T-helper 2 cell treated with Interferon-gamma antibody and Interleukin-4, amounts not matched to agents 100 ng/mL and 5 ng/mL, for 36 hours (primary cell): ENCODE measurements at places on chromosomes 7 and 10. TPM values are rescaled to one million over a fixed set of nuclear protein-coding genes. Genes with fewer than 3 reads are reported as not detected.

OR9A2 gene
- not detected in 2 replicates for total RNA-seq

MOGAT3 gene
- total RNA-seq: not detected in 2 replicates

GBX1 gene
- total RNA-seq: not detected in 2 replicates

ASB15 gene
- total RNA-seq: not detected in 2 replicates

TRIM24 gene
- total RNA-seq: 23.4 and 23.6 TPM in 2 replicates

EMX2 gene
- total RNA-seq: not detected in 2 replicates

BNIP3 gene
- total RNA-seq: 39.9 and 41.0 TPM in 2 replicates

CPA5 gene
- 1.0 and 1.7 TPM in 2 replicates for total RNA-seq

MSMB gene
- not detected in 2 replicates for total RNA-seq

STAG3 gene
- total RNA-seq: 19.2 and 21.7 TPM in 2 replicates

ZNF503 gene
- total RNA-seq: 0.07 and 0.18 TPM in 2 replicates

TMEM176A gene
- not detected in 2 replicates for total RNA-seq

ACTR3C gene
- total RNA-seq: 11.0 and 11.7 TPM in 2 replicates

PDCD11 gene
- total RNA-seq: 56.0 and 60.1 TPM in 2 replicates

IPMK gene
- total RNA-seq: 4.3 and 4.4 TPM in 2 replicates

SLC18A3 gene
- not detected in 2 replicates for total RNA-seq

NPC1L1 gene
- not detected in 2 replicates for total RNA-seq

HOXA5 gene
- not detected in 2 replicates for total RNA-seq

PAXIP1 gene
- 34.5 and 36.9 TPM in 2 replicates for total RNA-seq

TNS3 gene
- 0.20 TPM in 2 replicates for total RNA-seq

CASTOR2 gene
- total RNA-seq: 3.7 TPM in 2 replicates

COL26A1 gene
- total RNA-seq: not detected in 2 replicates

ABCA13 gene
- 0.02 TPM in 1 of 2 replicates, not detected in the other for total RNA-seq

CALCR gene
- not detected in 2 replicates for total RNA-seq

ABCB8 gene
- total RNA-seq: 60.9 and 61.6 TPM in 2 replicates

ITPRID1 gene
- total RNA-seq: not detected in 2 replicates

NKX1-2 gene
- total RNA-seq: not detected in 2 replicates

CRHR2 gene
- total RNA-seq: not detected in 2 replicates

LIPK gene
- not detected in 2 replicates for total RNA-seq

WIPF3 gene
- not detected in 2 replicates for total RNA-seq

DNAJC12 gene
- 3.7 and 4.0 TPM in 2 replicates for total RNA-seq

FAM241B gene
- 4.5 and 4.8 TPM in 2 replicates for total RNA-seq

WNT8B gene
- total RNA-seq: 0.27 and 0.41 TPM in 2 replicates

COL28A1 gene
- total RNA-seq: not detected in 2 replicates

UPK3B gene
- total RNA-seq: 1.1 and 1.2 TPM in 2 replicates

NFKB2 gene
- 111 and 112 TPM in 2 replicates for total RNA-seq

TCF7L2 gene
- total RNA-seq: 0.30 and 0.39 TPM in 2 replicates

PLA2G12B gene
- not detected in 2 replicates for total RNA-seq

CLDN15 gene
- 21.8 and 23.1 TPM in 2 replicates for total RNA-seq

HHEX gene
- total RNA-seq: 0.11 TPM in 1 of 2 replicates, not detected in the other

CBX3 gene
- 223 TPM in 2 replicates for total RNA-seq

ENTPD1 gene
- total RNA-seq: 16.8 and 20.4 TPM in 2 replicates

ANKRD61 gene
- 0.18 TPM in 1 of 2 replicates, not detected in the other for total RNA-seq

ACSL5 gene
- 61.0 and 62.7 TPM in 2 replicates for total RNA-seq

SSC4D gene
- total RNA-seq: 0.48 and 0.50 TPM in 2 replicates

TAS2R5 gene
- total RNA-seq: 0.55 and 0.64 TPM in 2 replicates

GJD4 gene
- total RNA-seq: not detected in 2 replicates

MYH16 gene
- total RNA-seq: not detected in 2 replicates

OR6B1 gene
- not detected in 2 replicates for total RNA-seq

PTPRE gene
- 20.4 and 20.5 TPM in 2 replicates for total RNA-seq

AKR1C8 gene
- 0.20 and 0.23 TPM in 2 replicates for total RNA-seq

SVIL gene
- 15.6 and 18.3 TPM in 2 replicates for total RNA-seq

GPRIN2 gene
- total RNA-seq: not detected in 2 replicates

RBP3 gene
- total RNA-seq: not detected in 2 replicates
